ENCODE measurements at places on chromosomes 4 and X.

DNA sequence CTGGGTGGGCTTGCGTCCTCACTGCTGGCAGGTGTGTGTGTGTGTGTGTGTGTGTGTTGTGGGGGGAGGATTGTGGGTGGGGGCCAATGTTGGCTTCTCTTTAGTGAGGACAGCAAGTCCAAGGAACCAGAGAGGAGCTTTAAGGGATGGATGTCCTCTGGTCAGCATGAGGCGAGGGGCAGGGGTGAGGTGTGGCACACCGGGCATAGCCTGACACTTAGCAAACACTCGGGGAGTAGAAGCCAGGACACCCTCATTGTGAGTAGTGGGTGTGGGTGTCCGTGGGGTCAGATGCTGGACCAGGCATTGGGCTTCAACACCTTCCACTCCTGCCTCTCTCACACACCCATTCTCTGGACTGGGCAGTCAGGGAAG lies 2.8 kb downstream of the SORCS2 start:
- no peak for DNase-seq

DNA sequence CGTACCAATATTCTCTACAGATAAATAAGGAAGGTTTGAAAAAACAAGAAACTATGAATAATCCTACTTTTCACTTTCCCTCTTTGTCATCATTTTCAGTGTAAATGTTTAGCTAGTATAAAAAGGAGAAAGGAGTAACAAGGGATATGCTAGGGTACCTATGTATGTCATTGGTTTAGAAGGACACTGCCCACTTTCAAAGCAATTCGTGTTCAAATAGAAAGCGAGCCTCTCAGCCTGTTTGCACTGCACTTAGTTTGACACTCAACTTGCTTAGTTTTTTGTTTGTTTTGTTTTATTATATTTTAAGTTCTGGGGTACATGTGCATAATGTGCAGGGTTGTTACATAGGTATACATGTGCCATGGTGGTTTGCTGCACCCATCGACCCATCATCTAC lies 21.6 kb upstream of the RXFP1 start:
- no peak for DNase-seq

DNA sequence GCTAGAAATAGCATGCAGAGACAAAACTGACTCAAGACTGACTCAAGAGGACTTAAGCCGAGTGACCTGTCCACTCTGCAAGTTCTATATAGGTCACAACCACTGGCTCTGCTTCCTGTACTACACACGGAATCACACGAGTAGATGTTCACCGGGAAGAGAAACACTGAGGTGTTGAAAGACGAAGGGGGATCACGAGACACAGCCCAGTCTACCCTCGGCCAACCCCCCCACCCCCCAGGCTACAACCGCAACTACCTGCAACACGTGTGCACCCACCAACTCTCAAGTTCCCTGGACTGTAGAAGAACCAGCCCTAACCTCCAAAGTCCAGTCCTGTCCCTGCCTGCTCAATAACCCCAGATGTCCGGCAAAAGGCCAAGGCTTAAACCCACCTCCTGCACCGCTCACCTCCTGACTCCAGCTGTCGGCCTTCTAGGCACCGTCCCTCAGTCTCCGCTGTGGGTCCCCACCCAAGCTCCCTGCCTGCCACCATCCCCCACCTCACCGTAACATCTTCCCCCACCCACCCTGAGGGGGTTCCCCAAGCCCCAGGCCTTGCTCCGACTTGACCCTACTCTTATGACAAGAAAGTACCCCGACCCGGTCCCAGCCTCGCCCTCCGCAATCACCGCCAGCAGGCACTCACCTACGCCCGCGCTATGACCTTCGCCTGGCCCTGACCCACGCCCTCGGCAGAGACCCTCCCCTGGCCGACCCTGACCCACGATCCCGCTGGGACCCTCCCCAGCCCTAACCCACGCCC lies 739 bp downstream of the GAK start:
- peak; percentile 29 for DNase-seq

- DNase-seq: peak; percentile 67
These were observed 2.1 kb downstream of the MTM1 start for GRCh38 chrX:150570512-150570911.

GRCh38 chrX:152157042-152157441 lies 18.7 kb upstream of the MAGEA10 start:
- DNase-seq: peak; percentile 83

DNA sequence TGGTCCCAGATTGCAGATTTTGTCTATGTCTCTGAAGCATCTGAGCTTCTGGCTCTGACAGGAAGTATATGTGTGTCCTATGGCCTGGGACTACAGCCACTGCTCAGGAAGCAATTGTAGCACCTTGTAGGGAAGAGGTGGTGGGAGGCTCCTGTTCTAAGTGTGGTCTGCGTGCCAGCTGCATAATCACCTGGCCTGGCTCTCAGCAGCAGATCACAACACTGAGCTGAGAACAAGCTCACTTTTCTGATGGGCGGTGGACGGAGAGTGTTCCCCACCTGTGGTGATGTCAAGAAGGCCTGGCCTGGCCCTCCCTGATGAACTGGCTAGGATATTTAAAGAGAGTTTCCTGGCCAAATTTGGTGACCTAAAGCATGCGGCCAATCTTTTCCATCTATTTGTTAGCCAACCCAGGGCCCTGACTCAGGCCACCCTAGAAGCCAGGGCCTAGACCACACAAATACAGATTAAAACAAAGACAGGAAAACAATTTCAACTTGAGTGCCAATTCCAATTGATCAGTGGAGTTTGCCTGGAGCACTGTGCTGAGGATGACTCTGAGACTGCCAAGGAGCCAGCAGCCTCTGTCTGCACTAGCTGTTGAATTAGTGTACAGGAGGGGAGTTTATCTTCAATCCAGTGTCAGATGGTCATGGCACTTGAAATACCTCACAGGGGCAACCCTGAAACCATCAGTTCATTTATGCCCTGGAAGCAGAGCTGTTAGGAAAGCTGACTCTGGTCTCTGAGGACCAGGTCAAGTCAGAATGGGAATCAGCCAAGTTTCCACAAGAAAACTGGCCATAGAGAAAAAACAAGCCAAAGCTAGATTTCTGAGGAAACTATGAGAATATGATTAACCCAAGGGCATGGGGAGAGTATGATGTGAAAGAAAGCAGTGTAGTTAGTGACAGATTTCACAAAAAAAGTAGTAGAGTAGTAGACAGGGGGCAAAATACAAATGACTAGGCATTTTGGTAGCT lies 47.4 kb downstream of the PRDM5 start:
- no peak for DNase-seq

GRCh38 chr4:98341309-98341708 lies 80.1 kb downstream of the RAP1GDS1 start:
- no peak for DNase-seq

DNA sequence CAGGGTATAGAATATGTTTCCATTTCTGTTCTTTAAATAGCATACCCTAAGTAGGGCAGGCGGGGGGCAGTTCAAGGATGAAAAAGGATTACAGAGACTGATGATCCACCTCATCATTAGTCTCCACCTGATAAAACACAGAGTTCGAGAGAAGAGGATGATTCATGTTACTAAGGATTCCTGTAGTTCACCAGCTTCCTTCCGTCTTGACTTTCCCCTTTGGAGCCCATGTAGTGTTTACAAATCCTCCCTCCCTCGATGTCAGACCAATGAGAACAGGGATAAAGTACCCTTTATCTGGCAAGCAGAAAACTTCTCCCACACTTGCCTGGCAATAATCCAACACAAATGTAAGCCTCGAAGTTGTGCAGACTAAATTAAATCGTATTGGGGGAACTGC lies 526.3 kb upstream of the FAM241A start:
- peak; percentile 5 for DNase-seq

- no peak for DNase-seq
These were observed 13.7 kb upstream of the CLTRN start for GRCh38 chrX:15678339-15678738.

- no peak for DNase-seq
These were observed 1030.3 kb upstream of the LCORL start for GRCh38 chr4:19051831-19052230.

Data from OCI-M1 (cell line).